Ammon's horn (tissue), 1 donor: ENCODE measurements at places on chromosomes 13 and 19.

DNA sequence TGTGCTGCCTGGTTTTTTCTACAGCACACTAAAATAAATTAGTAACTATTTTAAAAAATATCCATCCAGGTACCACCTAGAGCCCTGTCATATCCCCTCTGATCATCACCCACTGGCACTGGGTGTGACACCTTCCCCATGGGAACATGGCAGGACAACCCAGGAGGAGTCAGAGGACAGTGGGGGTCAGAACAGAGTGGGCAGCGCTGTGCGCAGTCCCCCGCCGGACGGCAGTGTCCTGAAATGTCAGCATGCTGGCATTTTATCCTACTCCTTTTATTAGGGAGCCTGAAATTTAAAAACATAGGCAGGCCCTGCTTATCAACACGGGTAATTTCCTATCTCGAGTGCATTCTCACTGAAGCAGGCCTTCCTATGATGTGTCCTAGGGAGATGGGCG is 42.1 kb upstream of the GAS6 start:
- DNase-seq, result no peak

DNA sequence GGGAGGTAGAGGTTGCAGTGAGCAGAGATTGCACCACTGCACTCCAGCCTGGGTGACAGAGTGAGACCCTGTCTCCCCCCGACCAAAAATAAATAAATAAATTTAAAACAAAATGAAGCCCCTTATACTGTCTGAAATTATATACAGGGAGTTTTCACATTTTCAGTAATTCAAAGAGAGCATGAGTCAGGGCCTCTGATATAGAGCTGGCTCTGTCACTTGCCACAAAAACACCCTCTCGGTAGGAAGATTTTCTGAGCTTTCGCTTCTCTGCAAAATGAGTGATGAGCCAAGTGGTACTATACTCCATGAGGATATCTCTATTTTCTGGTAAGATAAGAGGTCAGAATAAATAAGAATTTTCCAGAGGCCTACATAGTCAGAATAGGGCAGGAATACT is 462.9 kb downstream of the COG6 start:
- DNase-seq, result no peak

- DNase-seq, result no peak
These were observed 5.4 kb upstream of the GAS6 start for GRCh38 chr13:113869263-113869662.

DNA sequence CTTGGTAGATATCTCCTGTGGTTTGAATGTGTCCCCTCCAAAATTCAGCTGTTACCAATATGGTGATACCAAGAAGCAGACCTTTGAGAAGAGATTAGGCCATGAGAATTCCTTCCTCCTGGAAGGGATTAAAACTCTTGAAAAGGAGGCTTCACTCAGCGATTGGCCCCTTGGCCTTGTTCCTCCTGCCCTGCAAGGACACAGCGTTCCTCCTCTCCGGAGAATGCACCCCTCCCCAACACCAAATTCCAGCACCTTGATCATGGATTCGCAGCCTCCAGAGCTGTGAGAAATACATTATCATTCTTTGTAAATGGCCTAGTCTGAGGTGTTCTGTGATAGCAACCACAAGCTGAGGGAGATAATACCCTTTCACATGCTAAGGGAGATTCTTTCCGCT is 34.5 kb upstream of the ARHGEF7 start:
- no peak for DNase-seq

- DNase-seq, result peak; percentile 10
These were observed 170.1 kb downstream of the OXGR1 start for GRCh38 chr13:96824140-96824539.

DNA sequence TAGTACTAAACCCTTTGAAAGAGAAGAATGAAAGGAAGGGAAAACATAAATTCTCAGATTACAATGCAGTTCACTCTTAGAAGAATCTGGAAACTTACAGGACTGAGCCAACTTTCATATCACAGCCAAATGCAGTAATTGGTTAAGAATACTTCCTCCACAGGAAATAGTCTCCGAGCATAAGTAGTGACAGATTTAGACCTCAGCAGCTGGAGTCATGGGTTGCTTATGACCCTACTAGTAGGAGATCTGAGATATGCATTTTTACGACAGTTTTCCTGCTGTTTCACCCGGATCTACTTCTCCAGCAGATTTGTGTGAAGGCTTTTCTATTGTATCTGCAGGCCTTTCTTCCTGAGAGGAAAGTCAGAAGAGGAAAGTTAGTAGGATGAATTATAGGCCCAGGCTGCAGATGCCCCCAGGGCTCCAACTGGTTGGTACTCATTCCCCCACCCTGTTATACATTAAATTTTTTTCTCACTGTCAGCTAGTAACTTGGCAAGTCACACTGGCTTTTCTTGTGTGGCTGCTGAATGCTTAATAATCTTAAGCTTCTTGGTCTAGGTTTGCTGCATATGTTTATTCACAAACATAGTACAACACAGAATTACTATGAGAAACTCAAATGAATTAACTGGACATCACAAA is 1241.5 kb upstream of the MIR17HG start:
- DNase-seq, result no peak

DNA sequence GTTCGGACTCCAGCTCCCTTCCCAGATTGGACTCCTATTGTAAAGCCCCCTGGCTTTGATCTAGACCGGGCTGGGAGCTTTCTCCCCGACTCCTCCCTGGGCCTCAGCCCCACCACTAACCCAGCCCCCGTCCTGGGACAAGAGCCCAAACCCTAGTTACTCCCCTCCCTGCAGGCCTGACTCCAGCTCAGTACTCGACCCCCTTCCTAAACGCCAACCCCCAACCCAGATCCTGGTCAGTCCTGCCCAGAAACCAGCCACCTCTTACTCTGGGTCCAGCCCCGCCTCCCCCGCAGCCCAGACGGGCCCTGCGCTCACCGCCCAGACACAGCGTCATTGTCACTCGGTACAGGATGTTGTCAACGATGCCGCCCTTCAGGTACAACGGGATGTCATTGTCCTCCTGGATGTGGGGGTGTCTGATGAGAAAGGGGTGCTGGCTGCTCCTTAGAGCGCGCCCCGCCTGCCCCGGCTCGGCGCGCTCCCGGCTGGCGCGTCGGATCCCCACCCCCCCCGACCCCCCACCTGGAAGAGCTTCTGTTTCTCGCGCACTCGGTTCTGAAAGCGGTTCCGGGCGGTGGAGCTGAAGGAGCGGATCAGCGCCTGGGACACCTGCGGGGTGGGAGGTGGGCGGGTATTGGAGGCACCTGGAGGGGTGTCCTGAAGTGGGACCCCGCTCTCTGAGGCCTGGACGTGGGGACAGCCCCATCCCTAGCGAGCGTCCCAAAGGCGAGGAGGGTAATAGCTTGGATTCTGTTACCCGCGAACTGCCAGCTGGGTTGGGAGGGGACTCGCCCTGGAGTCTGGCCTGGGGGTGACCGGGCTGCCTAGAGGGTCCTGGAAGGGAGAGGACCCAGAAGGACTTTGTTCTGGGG is 866 bp downstream of the COX7A1 start:
- DNase-seq, result no peak

DNA sequence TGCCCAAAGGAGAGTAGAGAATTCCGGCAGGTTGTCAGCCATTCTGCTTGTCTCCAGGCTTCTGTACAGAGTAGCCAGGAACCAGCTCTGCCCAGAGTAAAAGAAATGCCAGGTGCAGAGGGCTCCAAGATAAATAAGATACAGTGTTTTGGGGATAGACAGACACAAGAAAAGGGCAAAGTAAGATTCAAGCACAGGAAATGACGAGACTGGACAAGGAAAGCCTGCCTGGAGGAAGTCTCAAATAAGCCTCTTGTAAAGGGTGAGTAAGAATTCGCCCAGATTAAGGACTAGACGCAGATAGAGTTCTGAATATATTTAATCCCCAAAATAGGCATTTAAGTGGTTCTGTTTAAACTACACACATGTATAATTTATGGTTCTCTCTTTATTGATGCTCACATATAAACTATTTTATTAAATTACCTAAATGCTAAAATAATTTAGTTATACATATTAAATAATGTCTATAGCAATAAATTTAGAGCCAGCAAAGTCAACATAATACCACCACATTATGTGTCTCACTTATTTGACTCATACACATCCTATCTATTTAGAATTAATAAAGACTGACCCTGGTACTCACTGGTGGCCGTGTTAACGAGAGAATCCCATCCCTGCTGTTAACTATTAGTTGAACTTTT is 98.4 kb upstream of the RAP2A start:
- DNase-seq, result no peak

GRCh38 chr19:34226036-34226435 is 28.3 kb upstream of the GARRE1 start:
- DNase-seq, result no peak

DNA sequence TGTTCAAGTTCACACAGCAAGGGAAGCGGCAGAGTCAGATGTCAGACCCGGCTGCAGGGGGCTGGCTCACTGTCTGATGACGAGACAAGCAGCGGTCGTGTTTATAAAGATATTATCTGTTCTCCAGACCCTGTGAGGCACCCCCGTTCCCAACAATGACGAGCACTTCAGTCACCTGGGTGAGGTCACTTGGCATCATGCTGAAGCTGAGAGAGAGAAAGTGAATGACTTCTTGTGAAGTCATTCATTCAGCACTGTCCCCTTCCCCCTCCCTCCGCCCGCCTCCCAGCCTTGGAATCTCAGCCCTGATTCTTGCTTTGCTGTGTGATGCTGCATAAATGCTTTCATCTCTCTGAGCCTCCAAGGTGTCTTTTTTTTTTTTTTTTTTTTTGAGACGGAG is 4.9 kb upstream of the LYPD3 start:
- DNase-seq, result no peak

GRCh38 chr19:14516048-14516534 is 2.1 kb downstream of the DNAJB1 start:
- DNase-seq, result no peak

- no peak for DNase-seq
These were observed 17.8 kb upstream of the CABP5 start for GRCh38 chr19:48061401-48062344.

- DNase-seq, result peak; percentile 82
These were observed 12.4 kb downstream of the SNRNP70 start for GRCh38 chr19:49097453-49098288.
